ENCODE measurements at places on chromosomes 6 and 20.

DNA sequence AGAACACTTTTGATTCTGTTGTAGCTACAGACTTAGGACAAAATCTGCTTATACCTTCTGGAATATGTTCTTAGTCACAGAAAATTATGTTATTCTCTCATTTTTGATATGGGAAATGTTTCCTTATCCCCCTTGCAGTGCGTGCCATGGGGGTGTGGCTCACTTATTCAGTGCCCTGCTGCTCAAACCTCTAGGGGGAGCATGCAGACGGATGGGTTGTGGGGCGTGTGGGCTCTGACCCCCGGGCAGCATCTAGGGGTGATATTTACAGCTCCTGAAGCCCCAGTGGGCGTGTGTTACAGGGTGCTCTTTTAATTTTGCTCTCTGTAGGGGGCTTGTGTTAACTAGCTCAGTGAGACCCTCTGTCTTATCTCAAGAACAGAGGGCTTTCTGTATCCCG lies 61.3 kb upstream of the FERMT1 start:
- no peak for DNase-seq

DNA sequence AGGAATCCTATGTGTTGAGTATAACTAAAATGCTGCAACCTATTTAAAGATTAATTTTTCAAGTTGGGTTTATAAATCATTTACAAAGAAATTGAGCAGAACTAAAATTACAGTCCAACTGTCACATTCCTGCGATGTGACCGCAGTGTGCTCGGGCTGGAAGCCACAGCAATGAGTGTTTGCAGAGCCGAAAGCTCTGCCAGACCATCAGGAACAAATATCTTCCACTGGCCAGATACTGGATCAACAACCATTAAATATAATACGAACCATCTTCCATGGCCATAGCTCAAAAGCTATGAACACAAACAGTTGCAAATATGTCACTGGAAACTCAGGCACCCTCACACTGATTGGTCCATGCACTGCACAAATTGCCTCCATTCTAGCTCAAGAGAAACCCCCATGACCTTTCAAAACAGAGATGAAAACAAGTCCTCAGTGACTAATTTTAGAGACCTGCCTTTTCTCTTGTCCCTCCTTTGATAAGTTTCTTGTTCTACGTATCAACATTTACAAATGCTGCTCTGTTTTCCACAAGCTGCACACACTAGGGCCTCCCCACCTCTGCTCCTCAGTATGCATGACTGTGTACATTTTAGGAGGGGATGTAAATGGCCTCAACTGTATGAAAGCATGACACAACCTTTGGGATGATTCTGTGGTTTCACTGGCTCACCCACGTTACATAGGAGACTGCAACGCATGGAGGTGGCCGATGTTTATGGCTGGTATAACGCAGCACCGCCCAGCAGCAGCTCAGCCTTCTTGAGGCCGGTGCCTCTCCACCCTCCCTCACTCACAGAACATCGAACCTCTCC lies 171.7 kb downstream of the WDR27 start:
- no peak for DNase-seq

- no peak for DNase-seq
Measured at GRCh38 chr6:107801173-107801886, 22.8 kb downstream of the SCML4 start.

- no peak for DNase-seq
Measured at GRCh38 chr6:134464690-134465411, 146.9 kb upstream of the SGK1 start.

DNA sequence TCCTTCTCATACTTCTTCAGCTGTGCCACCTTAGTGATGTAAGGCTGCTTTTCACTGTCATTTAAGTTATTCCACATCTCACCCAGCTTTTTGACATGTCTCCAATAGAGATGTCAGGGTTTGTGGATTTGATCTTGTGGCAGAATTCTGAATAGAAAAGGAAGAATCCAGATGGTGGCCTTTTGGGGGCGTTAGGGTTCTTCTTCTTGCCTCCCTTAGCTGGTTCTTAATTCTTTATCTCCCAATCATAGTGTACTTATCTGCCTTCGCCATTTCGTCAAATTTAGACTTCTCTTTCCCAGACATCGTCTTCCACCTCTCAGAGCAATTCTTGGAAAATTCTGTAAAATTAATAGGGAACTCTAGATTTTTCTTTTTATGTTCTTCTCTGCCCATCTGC lies 422.9 kb downstream of the GJA1 start:
- no peak for DNase-seq

DNA sequence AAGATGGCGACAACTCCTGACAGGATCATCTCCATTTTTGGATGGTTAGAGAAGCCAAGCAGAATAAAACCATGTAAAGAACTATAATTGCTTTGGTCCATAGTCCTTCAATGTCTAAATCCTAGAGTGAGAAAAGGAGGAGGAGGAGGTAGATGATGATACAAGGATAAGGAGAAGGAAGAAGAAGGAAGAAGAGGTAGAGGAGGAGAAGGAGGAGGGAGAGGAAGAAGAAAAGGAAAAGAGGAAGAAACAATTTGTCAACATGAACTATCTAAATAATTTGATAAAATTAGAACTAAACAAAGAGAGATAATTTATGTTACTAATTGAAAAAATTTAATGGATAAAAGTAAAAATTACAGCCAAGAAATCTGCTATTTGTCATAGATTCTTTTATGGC lies at the start of gene OR2W1:
Gene OR2W1 (minus strand): TSS at position 101 of the 400 bp plus-strand sequence. CDS start 0 bp downstream, at position 101.
- DNase-seq, result no peak

GRCh38 chr6:85424981-85425380 lies 24.9 kb upstream of the NT5E start:
- no peak for DNase-seq

DNA sequence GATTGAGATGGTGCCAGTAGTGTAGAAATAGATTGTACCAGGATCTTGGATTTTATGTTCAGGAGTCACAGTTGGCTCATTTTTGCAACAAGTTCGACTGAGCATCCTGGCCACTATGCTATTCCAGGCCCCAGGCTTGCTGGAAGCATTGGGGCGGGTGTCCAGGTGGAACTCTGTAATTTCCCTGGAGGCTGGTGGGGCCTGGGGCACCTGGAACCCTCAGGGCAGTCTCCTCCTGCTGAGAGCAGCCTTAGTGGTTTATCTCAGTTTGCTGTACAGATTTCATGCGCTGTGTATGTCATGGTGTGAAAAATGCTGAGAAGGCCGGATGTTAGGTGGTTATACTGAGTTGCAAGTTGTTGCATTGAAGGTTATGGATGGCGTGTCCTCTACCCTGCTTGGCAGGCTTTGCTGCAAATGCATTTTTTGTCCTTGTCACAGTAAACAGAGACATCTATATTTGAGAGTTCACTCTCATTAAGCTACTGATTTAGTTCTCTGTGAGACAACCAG lies 135.1 kb upstream of the MYLIP start:
- DNase-seq, result no peak

DNA sequence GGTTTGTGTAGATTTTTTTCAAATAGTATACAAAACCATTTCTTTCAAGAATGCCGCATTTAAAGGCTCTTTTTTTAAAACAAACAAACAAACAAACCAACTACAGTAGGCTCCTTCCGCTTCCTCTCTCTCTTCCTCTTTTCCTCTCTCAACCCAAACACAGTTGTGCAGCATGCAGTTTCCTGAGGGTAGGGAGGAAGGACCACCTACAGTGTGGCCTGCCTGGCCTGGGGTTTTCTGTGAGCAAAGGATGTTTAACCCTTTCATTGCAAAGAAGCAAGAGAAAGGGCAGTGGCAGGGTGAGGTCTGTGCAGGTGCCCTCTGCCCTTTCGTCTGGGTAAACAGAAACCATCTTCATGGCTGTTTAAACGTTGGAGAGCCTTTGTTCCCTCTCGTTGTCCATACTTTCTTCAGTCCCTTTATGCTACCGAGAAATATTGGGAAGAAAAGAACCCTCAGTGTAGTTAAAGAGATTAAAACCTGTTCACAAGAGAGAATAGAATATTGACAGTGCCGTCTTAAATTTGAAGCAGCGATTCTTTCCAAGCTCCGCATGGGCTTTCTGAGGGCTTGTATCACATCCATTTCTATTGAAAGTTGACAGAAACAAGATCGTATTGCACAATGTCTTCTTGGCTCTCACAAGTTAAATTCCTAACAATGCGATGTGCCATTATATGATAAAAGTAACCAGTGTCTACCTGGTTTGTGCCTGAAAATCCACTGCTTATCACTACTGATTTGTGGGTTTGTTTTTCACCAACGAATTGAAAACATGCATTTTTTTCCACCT lies 215.5 kb upstream of the SNX9 start:
- DNase-seq, result no peak

GRCh38 chr6:6981681-6982322 lies 126.0 kb upstream of the RREB1 start:
- no peak for DNase-seq

GRCh38 chr6:164124986-164125385 lies 710.5 kb downstream of the QKI start:
- no peak for DNase-seq

GRCh38 chr6:149716181-149716963 lies 1.5 kb downstream of the LATS1 start:
- DNase-seq, result no peak

- no peak for DNase-seq
Measured at GRCh38 chr20:49684335-49684997, 29.2 kb downstream of the B4GALT5 start.

- DNase-seq, result no peak
Measured at GRCh38 chr20:10660661-10661060, 13.1 kb downstream of the JAG1 start.

DNA sequence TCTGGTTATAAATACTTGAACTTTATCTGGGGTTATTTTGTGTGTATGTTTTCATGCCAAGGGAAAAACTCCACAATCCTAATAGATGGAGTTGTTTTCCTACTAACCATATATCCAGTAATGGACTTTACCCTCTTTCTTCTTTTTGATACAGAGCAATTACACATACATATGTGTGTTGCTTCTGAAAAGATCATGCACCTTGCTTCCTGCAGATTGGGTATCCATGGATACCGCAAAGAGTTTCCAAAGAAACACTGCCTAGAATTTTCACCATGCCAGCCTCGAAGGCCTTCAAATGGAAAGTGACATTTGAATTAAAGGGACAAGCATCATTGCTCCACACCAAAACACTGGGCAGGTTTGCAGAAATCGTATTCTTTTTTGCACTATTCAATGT lies 26.8 kb downstream of the HDDC2 start:
- no peak for DNase-seq

GRCh38 chr6:127352524-127352923 lies 9.1 kb upstream of the ECHDC1 start:
- no peak for DNase-seq

GRCh38 chr6:151359486-151359885 lies 31.9 kb downstream of the ZBTB2 start:
- DNase-seq, result no peak

DNA sequence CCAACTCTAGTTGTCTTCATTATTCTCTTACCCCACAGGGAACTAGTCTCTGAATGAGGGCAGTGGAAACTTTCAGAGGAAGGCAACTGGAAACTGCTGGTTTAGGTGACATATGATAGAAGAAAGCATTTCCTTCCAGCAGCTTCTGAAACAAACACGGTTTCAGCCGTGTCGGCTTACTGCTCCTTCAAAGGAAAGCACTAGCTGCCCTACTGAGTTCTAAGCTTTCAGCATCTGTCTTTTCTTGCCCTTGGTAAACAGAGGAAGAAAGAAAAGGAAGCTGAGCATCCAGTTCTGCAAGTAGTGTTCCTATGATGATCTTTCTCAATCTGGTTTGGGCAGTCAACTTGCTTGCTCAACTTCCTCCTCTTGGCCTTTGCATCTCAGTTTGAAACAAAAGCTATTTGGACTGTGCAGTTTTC lies 117.5 kb upstream of the CEP85L start:
- no peak for DNase-seq

- no peak for DNase-seq
Measured at GRCh38 chr6:50185006-50185405, 135.3 kb upstream of the DEFB112 start.

DNA sequence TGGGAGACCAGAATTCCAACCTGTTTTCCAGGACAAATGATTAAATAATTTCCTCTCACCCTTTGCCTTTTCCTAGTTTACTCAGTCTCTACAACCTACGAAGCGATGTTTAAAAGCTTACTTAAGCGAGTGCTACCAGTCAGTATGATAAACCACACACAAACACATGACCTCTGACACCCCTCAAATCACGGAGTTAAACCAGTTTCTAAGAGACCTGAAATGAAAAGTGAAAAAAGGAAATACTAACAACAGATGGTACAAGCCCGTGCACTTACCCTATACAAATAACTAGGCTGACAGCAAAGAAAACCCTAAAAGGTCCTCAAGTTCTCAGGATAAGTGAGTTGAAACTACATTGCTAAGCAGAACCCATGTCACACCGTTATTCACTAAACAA lies 7.7 kb downstream of the TNFRSF21 start:
- no peak for DNase-seq

DNA sequence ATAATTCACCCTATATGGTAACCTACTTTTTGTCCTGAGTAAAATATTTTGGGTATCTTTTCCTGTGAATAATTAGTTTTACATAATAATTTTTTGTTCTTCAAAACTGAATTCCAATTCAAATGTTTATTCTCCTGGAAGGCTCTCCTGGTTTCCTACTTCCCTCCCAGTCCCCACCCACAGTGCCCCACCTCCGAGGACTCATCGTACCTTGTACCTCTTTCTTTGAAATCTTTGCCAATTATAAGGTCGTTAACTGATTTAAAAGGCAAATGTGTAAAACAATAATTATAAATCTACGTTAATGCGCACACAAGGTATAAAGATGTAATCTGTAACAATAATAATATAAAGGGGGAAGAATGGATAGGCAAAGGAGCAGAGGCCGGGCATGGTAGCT lies 40.5 kb upstream of the VEGFA start:
- no peak for DNase-seq

GRCh38 chr6:47129129-47129528 lies 87.0 kb upstream of the ADGRF1 start:
- no peak for DNase-seq

- no peak for DNase-seq
Measured at GRCh38 chr20:60765821-60766403, 486.1 kb upstream of the CDH4 start.

DNA sequence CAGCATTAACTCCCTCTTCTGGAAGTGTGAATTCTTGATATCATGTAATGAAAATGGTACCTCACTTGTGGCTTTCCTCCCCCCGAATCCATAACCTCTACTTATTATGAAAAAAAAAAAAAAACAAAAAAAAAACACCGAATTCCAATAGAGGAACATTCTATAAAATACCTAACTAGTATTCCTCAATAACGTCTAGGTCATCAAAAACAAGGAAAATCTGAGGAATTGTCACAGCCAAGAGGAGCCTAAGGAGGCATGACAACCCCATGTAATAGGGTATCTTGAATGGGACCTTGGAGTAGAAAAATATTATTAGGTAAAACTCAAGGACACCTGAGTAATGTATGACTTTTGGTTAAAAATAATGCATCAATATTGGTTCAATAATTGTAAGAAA lies 38.9 kb upstream of the POLR1H start:
- DNase-seq, result no peak

- no peak for DNase-seq
Measured at GRCh38 chr6:83854766-83855165, 1.6 kb downstream of the RIPPLY2 start.

GRCh38 chr6:32879691-32880090 lies 25.7 kb downstream of the PSMB9 start:
- no peak for DNase-seq

- DNase-seq, result no peak
Measured at GRCh38 chr6:15713325-15713724, 50.5 kb upstream of the DTNBP1 start.

- DNase-seq, result no peak
Measured at GRCh38 chr6:33761922-33762629, 15.4 kb upstream of the IP6K3 start.

GRCh38 chr20:49749625-49750024 lies 35.9 kb upstream of the B4GALT5 start:
- no peak for DNase-seq

GRCh38 chr6:43544461-43544860 lies 27.6 kb downstream of the POLR1C start:
- no peak for DNase-seq
